ENCODE measurements at places on chromosomes 5 and 9.
A peak's percentile ranks its signal among the peaks of the same experiment; 100 is the strongest.

DNA sequence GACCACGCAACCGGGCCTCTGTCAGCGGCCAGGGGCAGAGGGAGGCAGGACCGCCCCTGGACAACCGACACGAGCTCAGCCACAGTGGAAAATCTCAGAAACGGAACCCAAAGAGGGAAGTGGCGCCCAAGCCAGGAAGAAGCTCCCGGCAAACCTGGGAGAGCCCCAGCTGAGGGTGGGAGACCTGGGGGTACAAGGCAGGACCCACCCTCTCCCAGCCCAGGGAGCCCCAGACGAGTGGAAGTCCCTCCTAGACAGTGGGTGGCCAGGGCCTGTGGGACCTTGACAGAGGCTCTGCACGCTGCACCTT lies 3.0 kb downstream of the SLC12A7 start:
- H3K4me1 ChIP-seq = peaks cover 23% of the 10 kb centered on the region
- H3K27ac ChIP-seq = no peak overlapping the region
- no peak for DNase-seq
- H3K36me3 ChIP-seq = no peaks in the 10 kb centered on the region
- no peak overlapping the region for H3K4me3 ChIP-seq

DNA sequence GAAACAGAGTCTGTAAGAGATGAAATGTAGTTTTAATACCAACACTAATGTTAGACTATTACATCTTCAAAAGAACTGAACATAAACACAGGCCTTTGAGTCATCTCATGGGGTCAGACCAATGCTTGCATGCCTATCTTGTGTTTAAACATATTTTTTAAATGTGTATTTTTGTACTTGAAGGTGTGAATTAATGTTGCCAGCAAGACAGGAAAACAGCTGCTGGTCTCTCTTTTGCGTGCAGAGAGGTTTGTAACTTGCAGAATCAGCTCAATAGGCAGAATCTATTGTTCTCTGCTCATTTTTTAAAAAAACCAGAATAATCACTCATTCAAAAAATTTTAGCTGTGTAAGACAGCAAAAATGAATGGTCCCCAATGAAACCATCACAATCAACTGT lies 180.2 kb downstream of the ALDH1A1 start:
- H3K4me3 ChIP-seq = no peak overlapping the region
- H3K27me3 ChIP-seq = peaks cover 15% of the 10 kb centered on the region

- DNase-seq = no peak
- no peak overlapping the region for H3K27ac ChIP-seq
- no peaks in the 10 kb centered on the region for H3K36me3 ChIP-seq
These were observed 3.4 kb downstream of the CCNI2 start for GRCh38 chr5:132750471-132751230.

DNA sequence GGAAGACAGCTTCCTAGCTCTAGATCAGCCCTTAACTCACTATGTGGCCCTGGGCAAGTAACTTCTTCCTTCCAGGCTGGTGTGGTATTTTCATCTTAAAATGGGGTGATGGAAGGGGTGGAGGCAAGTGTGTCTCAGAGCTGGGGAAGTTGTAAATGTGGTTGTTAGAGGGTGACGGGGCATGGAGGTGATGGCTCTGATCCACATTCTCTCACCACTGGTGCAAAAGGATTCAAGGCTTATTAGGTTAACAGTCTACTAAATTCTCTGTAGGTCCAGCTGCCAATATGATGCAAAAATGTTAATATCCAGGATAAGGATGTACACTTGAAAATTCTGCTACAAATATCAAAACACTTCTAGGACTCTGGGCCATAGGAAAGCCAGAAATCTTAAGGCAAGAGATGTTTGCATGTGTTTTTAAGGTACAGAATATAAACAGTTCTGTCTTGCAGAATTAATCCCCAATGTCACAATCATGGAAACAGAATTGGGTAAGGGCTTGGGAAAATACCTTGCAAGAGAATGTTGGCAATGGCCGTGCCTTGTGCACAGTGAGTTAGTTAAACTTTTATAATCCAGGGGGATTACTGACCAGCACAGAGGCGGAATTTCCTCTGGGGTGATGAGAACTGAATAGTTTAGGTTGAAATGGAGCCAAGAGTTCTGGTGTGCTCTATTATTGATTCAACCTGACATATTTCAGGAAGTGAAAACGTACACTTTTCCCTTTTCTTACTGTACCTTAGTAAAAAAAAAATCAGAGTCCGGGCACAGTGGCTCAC lies 19.8 kb downstream of the TNFSF15 start:
- H3K27ac ChIP-seq = no peak overlapping the region
- H3K4me1 ChIP-seq = no peaks in the 10 kb centered on the region
- H3K4me3 ChIP-seq = no peak overlapping the region
- no peaks in the 10 kb centered on the region for H3K27me3 ChIP-seq

DNA sequence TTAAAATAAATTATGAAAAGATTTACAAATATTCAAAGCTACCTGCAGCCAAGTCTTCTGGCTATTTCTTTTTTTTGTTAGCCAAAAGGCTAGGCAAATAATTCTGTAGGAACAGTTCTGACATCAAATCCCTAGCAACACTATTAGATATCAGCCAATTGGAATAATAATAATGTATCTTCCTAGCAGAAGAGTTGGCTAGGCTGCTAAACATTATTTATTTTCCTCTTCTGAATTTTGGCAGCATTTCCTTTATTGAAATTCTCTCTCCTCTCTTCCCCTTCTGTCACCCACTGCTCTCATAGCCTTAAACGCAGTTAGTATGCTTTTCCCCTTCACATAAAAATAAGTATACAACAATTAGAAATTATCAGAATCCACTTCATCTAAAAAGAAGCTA lies 42.6 kb downstream of the ZDHHC21 start:
- H3K27me3 ChIP-seq = no peaks in the 10 kb centered on the region
- peaks cover 18% of the 10 kb centered on the region for H3K36me3 ChIP-seq
- no peaks in the 10 kb centered on the region for H3K4me1 ChIP-seq
- DNase-seq = no peak
- H3K27ac ChIP-seq = no peak overlapping the region

GRCh38 chr9:81729135-81729534 lies 39.8 kb upstream of the TLE1 start:
- no peaks in the 10 kb centered on the region for H3K27me3 ChIP-seq
- no peak overlapping the region for H3K27ac ChIP-seq
- no peaks in the 10 kb centered on the region for H3K4me1 ChIP-seq
- no peaks in the 10 kb centered on the region for H3K36me3 ChIP-seq

DNA sequence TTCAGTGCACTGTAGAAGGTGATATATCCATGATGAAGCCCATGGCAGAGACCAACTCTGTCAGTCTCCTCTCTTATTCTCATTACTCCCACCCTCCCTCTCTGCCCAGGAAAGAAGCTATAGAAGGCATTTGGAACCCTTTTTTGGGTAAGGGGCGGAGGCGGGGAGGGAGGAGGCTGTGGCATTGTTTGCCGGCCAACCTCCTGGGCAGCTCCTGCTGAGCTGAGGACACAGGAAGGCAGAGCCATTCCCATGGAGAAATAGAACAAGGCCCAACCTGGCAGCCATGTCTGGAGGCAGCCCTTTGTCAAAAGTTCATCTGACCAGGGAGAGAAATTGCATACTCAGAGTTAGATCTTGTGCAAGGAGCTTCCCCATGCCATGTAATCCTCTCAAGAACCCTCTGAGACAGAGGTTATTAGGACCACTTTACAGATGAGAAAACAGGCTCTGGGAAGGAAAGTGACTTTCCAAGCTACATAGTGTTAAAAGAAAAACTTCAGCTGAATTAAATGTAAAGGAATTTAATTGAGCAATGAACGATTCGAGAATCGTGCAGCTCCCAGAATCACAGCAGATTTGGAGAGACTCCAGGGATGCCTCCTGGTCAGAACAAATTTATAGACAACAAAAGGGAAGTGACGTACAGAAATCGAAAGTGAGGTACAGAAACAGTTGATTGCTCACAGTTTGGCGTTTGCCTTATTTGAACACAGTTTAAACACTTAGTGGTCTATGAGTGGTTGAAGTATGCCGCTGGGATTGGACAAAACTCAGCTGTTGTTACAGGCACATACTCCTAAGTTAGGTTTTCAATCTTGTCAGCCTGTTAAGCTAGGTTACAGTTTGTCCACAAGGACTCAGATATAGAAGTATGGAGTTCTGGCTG lies 158.6 kb downstream of the MELK start:
- no peaks in the 10 kb centered on the region for H3K36me3 ChIP-seq
- no peak overlapping the region for H3K27ac ChIP-seq
- DNase-seq = no peak
- H3K27me3 ChIP-seq = no peaks in the 10 kb centered on the region
- H3K4me3 ChIP-seq = no peak overlapping the region

DNA sequence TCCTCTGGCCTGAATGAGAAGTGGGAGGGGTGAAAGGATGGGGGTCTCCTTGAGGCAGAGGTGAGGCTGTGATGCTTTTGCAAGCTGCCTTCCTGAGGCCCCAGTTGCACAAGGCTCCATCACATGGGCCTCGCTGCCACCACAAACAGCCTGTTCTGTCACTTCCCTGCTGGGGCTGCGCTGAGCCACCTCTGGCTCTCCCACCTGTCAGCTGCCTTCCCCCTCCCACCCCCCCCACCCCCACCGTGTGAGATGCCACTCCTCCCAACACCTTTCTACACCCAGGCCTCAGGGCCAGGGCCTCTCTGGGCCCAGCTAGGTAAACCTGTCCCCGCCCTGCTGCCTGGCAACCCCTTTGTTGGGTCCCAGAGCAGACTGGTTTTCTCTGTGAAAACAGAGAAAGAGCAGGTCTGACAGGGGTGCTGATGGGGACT lies 4.5 kb upstream of the PDLIM4 start:
- DNase-seq = no peak
- H3K27me3 ChIP-seq = no peaks in the 10 kb centered on the region
- H3K4me3 ChIP-seq = no peak overlapping the region
- peaks cover 2% of the 10 kb centered on the region for H3K4me1 ChIP-seq

GRCh38 chr9:115198001-115198400 lies 80.0 kb upstream of the TNC start:
- no peaks in the 10 kb centered on the region for H3K27me3 ChIP-seq
- H3K4me3 ChIP-seq = no peak overlapping the region
- no peaks in the 10 kb centered on the region for H3K36me3 ChIP-seq
- H3K27ac ChIP-seq = no peak overlapping the region
- peak; percentile 32 for DNase-seq
- H3K4me1 ChIP-seq = peaks cover 9% of the 10 kb centered on the region

- H3K4me1 ChIP-seq = no peaks in the 10 kb centered on the region
- H3K27me3 ChIP-seq = peaks cover 68% of the 10 kb centered on the region
- no peak overlapping the region for H3K4me3 ChIP-seq
- DNase-seq = no peak
These were observed 119.7 kb downstream of the IRX2 start for GRCh38 chr5:2631758-2632157.

GRCh38 chr9:137453643-137454081 lies 5.5 kb downstream of the NSMF start:
- no peak overlapping the region for H3K4me3 ChIP-seq
- no peaks in the 10 kb centered on the region for H3K4me1 ChIP-seq
- no peak overlapping the region for H3K27ac ChIP-seq
- no peaks in the 10 kb centered on the region for H3K27me3 ChIP-seq
- peak; percentile 19 for DNase-seq

DNA sequence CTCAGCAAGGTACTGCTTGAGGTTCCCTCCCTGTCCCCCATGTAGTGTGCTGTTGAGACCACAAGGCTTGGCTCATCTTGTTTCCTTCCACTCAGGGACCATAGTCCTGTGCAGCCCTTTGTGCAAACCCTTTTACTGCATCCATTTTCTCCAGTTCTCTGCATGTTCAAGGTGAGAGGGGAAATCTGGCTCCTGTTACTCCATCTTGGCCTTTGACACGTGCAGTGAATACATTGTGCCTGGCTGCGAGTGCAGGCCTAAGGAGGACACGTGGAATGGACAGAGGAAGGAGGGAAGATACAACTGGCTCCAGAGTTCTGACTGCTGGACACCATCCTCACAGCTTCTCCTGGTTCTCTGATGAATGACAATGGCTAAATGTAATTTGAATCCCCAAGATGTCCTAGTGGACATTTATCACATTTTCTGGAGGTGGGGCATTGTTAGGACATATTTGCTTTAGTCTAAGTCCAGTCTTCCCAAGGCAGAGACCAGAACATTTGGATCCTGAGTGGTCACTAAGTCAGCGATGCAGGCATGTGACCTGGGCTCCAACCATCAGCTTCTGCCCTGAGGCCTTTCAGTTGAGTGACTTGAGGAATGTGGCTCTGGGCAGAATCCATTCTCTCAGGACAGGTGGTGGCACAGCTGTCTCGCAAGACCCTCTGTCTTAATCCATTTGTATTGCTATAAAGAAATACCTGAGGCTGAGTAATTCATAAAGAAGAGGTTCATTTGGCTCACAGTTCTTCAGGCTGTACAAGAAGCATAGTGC lies 189.0 kb upstream of the DAP start:
- H3K36me3 ChIP-seq = no peaks in the 10 kb centered on the region
- no peaks in the 10 kb centered on the region for H3K27me3 ChIP-seq
- no peaks in the 10 kb centered on the region for H3K4me1 ChIP-seq
- H3K27ac ChIP-seq = no peak overlapping the region
- no peak for DNase-seq

- H3K27ac ChIP-seq = no peak overlapping the region
- H3K4me3 ChIP-seq = no peak overlapping the region
- no peaks in the 10 kb centered on the region for H3K36me3 ChIP-seq
- H3K4me1 ChIP-seq = no peaks in the 10 kb centered on the region
- no peak for DNase-seq
These were observed 73.0 kb downstream of the KCNIP1 start for GRCh38 chr5:170576602-170577535.

Data from PC-3 (cell line).